Stimulated activated memory B cell treated with anti-CD40 and anti-IgM and Interleukin-4, amounts not matched to agents 10 μg/mL and 1 μg/mL and 100 μg/mL, for 72 hours (primary cell): ENCODE measurements at places on chromosomes 7 and 10.

DNA sequence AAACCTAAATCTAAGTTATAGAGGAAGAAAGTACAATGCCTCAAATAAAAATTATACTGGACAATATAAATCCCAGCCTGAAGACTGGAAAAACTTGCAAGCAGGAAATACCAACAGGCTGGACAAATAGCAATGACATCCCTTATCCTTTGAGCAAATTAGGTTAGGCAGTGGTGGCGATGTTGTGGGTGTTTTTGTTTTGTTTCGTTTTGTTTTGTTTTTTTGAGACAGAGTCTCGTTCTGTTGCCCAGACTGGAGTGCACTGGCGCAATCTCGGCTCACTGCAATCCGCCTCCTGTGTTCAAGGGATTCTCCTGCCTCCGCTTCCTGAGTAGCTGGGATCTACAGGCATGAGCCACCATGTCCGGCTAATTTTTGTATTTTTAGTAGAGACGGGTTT lies 57.3 kb upstream of the TES start:
- no peak for ATAC-seq

GRCh38 chr7:142685877-142686508 lies 63.3 kb upstream of the PRSS1 start:
- no peak for ATAC-seq

- no peak for ATAC-seq
Measured at GRCh38 chr7:139127648-139128047, 18.1 kb upstream of the ZC3HAV1 start.

GRCh38 chr7:55020466-55020871 lies 1.7 kb downstream of the EGFR start:
- no peak for ATAC-seq

GRCh38 chr7:38699471-38699870 lies 68.3 kb upstream of the AMPH start:
- ATAC-seq = no peak

- ATAC-seq = no peak
Measured at GRCh38 chr10:33632432-33632831, 298.0 kb upstream of the NRP1 start.

GRCh38 chr7:43557831-43558495 lies 24.9 kb upstream of the STK17A start:
- no peak for ATAC-seq

DNA sequence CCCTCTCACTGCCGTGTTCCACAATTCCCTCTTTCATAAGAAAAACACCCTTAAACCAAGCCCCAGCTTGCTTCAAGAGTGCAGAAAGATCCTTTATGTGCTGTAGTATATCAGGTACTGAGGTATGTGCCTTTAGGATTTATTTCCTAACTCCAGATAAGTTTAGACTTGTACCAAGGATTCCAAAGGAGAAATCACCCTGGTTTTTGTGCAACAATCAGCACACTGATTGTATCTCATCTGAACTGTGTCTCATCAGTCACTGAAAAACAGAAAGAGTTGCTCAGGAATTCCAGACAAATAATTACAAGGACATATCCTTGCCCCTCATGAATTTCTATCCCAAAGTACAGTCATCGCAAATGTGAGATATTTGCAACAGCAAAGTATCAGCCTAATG lies 77.2 kb upstream of the PTPRZ1 start:
- ATAC-seq = no peak

- no peak for ATAC-seq
Measured at GRCh38 chr7:83326223-83326622, 163.5 kb upstream of the PCLO start.

- ATAC-seq = no peak
Measured at GRCh38 chr10:124319926-124320391, 98.8 kb downstream of the OAT start.

- ATAC-seq = no peak
Measured at GRCh38 chr10:123348691-123349572, 194.7 kb downstream of the BUB3 start.

DNA sequence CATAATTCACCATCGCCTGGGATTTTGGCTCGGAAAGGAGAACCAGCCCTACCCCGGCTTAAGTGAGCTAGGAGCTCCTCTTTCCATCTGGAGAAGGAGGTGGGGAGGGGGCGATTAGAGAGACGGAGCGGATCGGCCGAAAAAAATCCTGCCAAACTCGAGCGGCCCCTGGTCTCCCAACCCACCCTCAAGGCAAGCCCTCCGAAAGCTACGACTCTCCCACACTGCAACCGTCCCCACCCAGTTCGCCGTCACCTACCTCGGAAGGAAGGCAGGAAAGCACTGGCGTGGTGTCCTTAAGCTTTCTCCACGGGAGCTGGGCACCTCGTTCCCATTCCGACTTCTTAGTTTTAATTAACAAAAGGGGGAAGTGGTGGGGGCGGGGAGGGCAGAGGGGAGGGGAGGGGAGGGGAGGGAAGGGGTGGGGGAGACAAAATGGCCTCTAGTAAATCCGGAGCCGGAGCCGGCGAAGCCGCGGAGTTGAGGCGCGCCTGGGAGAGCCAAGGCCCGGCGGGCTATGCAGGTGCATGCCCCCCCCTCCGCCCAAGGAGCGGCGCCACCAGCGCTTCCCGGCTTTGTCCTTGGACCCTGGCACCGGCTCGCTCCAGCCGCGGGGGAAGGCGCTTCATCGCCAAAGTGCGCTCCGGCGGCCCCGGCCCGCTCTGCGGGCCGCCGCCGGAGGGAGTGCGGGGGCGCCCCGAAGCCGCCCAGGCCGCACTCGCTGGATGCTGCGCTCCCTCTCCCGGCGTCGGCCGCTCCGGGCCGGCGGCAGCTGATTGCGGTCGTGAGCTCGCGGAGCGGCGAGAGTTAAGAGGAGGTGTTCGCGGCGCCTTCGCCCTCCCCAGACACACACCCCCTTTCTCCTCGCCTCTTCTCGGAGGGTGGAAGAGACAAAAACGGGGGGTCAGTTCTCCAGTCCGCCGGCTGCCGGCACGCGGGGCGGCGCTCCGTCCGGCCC lies at the start of gene LRRC4:
TSS of gene LRRC4 (minus strand) at position 784 of the 958 bp plus-strand sequence. CDS start 797 bp downstream, outside the sequence.
- peak; percentile 64 for ATAC-seq

GRCh38 chr10:110609605-110610004 lies 34.5 kb upstream of the RBM20 start:
- ATAC-seq = no peak

- ATAC-seq = no peak
Measured at GRCh38 chr10:21424459-21424861, 101.0 kb downstream of the SKIDA1 start.

DNA sequence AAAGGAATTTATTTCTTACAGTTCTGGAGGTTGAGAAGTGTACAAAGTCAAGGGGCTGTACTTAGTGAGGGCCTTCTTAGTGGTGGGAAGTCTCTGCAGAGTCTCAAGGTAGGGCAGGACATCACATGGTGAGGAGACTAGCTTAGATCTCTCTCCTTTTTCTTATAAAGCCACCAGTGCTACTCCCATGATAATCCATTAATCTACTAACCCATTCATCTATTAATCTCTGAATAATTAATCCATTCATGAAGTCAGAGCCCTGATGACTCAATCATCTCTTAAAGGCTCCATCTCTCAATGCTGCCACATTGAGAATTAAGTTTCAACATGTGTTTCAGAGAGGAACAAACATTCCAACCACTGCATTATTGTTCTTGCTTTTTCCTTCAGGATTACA lies 64.4 kb upstream of the CSTF2T start:
- ATAC-seq = no peak
